Inflammatory macrophage (primary cell): ENCODE measurements at places on chromosomes 1 and 21.

DNA sequence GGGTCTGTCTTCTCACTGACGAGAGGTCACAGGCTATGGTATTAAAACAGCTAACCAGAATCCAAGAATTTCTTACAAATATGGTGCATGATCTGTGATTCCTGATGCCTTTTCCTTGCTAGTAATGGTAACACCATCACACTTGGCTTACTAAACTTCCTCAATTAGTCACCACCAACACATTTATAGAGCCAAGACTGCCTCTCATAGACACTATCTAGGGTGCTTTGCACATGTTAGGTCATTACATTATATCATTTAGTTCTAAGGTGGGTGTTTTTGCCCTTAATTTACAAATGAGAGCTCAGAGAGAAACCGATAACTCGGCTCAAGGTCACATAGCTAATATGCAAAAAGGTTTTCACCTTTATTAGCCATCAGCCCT is 8.7 kb downstream of the KIF21B start:
- DNase-seq: peak; percentile 53

GRCh38 chr1:113036639-113037321 is 36.2 kb upstream of the LRIG2 start:
- DNase-seq: no peak

- no peak for DNase-seq
Observed at GRCh38 chr1:186535388-186536133, 74.6 kb upstream of the PDC start.

DNA sequence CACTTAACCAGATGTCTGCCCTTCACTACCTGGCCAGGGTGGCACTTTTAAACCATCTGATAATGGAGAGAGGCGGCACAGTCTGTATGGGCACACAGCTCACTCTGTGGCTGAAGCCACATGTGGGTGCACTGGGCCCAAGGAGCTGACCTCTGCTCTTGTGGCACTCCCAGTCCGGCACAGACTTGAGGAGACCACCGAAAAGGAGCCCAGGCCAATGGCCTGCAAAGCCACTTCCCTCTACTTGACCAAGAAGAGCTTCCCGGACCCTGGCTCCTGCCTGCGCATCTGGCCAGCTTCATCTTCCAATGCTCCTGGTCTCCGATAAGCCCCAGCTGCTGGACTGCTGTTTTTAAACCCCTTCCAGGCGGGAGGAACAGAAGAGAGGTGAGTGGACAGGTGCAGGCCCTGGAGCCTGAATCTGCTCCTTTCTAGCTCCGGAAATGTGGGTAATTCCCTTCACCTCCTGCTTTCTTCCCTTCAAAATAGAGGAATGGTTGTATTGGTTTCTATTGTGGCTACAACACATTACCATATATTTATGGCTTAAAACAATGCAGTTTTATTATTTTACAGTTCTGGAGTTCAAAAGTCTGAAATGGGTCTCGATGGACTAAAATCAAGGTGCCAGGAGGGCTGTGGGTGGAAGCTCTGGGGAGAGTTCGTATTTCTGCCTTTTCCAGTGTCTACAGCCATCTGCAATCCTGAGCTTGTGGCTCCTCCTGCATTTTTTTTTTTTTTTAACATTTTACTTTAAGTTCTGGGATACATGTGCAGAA is 11.6 kb downstream of the GNG4 start:
- DNase-seq: no peak

DNA sequence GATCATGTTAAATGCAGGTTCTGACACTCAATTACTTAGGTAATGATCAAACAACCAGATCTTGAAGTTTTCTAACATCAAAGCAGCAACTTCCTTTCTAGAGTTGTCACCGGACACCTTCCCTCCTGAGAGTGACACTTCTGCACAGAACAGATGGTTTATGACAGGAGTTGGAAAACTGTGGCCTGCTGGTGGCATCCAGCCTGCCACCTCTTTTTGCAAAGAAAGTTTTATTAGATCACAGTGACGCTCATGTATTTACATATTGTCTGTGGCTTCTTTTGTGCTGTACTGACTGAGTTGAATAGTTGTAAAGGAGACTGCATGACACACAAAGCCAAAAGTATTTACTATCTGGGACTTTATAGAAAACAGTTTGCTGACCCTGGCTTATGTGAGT is 28.3 kb downstream of the DDR2 start:
- no peak for DNase-seq

GRCh38 chr1:158038793-158039192 is 45.3 kb downstream of the KIRREL1 start:
- no peak for DNase-seq

GRCh38 chr1:66788231-66788939 is 12.7 kb downstream of the INSL5 start:
- DNase-seq: peak; percentile 44
